ENCODE measurements at places on chromosomes 1 and 21. TPM values are rescaled to one million over a fixed set of nuclear protein-coding genes. Genes with fewer than 3 reads are reported as not detected.

TMEM200B gene
- 6.9 TPM for total RNA-seq

LCE1C gene
- total RNA-seq: not detected

RAB13 gene
- 30.5 TPM for total RNA-seq

EXTL1 gene
- 0.07 TPM for total RNA-seq

FCER1A gene
- not detected for total RNA-seq

PGLYRP3 gene
- total RNA-seq: not detected

AGBL4 gene
- total RNA-seq: not detected

DTL gene
- 31.5 TPM for total RNA-seq

SPATA46 gene
- not detected for total RNA-seq

AADACL3 gene
- total RNA-seq: not detected

ETS2 gene
- total RNA-seq: 11.1 TPM

ERMAP gene
- 8.4 TPM for total RNA-seq

HLX gene
- total RNA-seq: 0.63 TPM

DNA sequence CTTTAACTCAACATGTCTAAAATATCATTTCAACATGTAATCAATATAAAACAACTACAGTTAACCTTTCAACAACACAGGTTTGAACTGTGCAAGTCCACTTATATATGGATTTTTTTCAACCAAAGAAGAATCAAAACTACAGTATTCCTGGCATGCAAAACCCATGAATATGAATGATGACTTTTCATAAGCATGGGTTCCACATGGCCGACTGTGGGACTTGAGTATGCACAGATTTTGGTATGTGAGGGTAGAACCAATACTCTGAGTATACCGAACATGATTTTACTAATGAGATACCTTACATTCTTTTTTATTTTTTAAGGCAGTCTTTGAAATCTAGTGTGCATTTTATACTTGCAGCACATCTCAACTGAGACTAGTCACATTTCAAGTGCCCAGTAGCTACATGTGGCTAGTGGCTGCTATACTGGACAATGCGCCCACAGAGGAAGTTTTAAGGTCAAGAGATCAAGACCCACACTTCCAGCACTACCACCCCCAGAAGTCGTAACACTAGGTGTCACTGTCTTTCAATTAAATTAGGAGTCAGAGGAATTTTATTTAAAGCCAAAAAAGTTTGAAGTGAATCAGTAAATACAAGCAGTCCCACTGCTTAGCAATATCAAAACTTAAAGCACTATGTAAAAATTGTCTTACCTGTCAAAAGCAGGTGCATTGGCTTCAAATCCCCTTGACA is 40.0 kb downstream of the SYNJ1 start:
- DNase-seq: no peak

- DNase-seq: no peak
These were observed 31.7 kb downstream of the PROX1 start for GRCh38 chr1:214019499-214019898.

DNA sequence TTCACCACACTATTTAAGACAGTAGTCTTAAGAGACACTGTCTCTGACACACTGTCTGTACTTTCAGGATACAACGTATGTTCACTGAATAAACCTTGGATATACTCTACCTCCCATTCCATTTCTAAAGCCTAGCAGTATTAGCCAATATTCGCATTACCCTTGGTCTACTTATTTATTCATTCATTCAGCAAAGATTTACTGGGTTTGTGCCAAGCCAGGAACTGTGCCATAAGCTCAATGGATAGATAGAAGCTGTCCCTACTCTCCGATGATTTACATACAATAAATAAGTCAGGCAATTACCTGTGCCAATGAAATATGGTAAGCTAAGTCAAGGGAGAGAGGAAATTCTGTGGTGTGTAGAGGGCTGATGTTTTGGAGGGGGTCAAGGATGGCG is 195.2 kb upstream of the RAB4A start:
- no peak for DNase-seq

- no peak for DNase-seq
These were observed 53.3 kb upstream of the FGGY start for GRCh38 chr1:59243550-59243949.

- no peak for DNase-seq
These were observed 71.3 kb downstream of the RIPK4 start for GRCh38 chr21:41695513-41695912.

DNA sequence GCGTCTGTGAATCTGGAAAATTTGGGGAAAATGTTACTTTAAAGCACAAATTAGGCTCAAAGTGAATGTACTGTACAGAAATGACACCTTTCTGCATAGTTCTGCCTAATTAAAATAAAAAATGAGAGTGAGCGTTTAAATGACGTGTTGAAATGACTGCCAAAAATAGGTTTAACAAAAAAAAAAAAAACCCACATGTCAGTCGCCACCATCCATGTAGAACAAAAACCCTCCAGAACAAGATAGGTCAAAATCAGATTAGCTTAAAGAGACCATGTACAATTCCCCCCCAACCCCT is 745 bp downstream of the PARP1 start:
- DNase-seq: no peak

DNA sequence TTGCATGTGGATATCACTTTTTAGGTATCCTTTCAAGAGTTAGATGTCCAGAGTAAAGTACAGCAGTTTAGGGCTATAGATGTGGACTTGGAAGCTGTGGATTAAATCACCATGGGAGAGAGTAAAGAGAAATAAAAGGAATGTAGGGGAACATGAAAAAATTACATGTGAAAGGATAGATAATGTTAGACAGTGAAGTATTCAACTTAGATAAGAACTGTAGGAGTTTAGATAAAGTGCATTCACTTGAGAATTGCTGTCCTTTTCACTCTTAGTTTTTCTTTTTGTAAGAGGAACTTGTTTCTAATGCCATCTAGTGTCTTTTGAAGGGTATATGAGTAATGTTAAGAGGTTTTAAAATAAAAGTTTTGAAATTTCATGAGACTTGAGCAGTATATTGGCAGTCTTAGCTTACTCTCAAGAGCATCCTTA is 40.1 kb downstream of the MAST2 start:
- DNase-seq: no peak

DNA sequence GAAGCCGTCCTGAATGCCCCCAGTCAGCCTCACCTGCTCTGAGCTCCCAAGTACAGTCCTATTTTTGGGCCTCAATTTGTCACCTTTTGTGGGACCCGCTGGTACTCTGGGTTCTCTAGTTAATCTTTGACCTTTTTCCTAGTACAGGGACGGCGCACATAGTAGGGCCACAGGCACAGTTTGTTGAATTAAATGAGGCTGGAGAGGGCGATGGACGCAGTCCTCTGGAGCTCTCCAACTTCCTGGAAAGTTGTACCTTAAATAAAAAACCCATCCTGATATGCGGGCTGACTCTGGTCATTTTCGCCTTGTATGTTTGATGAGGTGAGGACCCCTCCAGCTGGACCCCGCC is 4.8 kb downstream of the FAM110D start:
- DNase-seq: no peak

GRCh38 chr1:109671067-109671466 is 3.2 kb downstream of the GSTM2 start:
- DNase-seq: no peak

GRCh38 chr1:65694126-65694525 is 98.6 kb upstream of the PDE4B start:
- no peak for DNase-seq

DNA sequence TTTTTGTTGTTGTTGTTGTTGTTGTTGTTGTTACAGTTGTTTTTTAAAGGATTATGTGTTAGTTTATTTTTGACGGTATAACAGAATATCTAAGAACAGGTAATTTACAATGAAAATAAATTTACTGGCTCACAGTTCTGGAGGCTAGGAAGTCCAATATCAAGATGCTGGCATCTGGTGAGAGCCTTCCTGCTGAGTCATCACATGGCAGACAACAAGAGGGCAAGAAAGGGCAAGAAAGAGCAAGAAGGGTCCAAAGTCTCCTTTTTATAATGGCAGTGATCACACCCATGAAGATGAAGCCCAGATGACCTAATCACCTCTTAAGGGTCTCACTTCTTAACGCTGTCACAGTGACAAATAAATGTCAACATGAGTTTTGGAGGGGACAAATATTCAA is 142.1 kb downstream of the NEGR1 start:
- no peak for DNase-seq

GRCh38 chr1:115186711-115187265 is 97.5 kb upstream of the TSPAN2 start:
- no peak for DNase-seq

GRCh38 chr1:65844296-65844695 is 51.6 kb downstream of the PDE4B start:
- DNase-seq: no peak

DNA sequence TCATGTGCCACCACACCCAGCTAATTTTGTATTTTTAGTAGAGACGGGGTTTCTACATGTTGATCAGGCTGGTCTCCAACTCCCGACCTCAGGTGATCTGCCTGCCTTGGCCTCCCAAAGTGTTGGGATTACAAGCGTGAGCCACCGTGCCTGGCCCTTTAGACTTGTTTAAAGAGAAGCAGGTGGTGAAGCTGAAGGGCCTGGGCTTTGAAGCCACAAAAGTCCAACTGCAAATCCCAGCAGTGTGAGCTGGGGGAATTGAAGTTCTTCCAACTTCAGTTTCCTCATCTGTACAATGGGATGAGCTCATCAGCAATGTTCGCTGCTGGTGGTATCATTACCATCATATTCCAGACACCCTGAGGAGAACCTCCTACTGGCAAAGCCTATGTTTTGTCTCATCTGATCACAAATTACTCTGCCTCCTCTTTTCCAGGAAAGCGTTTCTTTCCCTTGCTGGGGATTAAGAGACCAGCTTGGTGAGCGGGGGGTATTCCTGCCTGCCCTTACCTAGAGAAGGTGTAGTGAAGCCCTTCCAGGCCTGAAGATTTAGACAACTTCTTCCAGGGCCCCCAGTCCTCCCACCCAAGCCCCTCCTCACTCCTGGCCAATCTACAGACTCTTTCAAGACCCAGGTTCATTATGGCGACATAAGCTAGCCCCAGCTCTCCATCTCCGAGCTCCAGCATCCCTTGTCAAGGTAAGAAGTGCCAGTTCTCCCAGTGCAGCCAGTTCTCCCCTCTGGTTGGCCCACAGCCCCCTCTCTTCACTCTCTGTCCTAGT is 2.4 kb upstream of the SHISA4 start:
- DNase-seq: no peak

DNA sequence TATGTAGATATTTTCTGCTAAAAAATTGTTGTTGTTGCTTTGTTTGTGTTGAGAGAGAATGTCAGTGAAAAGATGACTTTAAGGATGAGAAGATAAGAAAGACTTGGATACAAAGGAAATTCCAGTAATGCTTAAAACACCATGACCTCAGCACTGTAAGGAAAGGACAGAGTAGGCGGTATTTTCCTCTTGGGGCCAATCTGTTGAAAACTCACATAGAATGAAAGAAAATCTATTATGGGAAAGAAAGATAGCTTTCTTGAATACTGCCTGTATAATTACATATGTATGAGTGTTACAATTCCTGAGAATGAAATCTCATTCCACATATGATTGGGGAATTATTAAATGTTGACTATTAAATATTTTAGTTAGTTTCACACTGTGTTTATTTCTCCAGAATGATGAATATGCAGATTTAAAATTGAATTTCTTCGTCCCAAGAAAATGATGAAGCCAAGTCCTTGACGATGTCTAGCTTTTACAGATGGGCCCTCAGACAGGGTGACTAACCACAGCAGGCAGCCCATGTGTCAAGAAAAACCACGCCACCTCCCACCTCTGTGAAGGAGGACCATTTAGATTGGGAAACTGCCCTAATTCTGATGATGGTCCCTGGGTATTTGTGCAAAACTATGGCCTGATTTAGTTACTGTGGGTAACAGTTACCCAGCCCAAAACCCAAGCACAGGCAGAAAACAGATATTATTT is 49.7 kb upstream of the LMO4 start:
- DNase-seq: no peak

DNA sequence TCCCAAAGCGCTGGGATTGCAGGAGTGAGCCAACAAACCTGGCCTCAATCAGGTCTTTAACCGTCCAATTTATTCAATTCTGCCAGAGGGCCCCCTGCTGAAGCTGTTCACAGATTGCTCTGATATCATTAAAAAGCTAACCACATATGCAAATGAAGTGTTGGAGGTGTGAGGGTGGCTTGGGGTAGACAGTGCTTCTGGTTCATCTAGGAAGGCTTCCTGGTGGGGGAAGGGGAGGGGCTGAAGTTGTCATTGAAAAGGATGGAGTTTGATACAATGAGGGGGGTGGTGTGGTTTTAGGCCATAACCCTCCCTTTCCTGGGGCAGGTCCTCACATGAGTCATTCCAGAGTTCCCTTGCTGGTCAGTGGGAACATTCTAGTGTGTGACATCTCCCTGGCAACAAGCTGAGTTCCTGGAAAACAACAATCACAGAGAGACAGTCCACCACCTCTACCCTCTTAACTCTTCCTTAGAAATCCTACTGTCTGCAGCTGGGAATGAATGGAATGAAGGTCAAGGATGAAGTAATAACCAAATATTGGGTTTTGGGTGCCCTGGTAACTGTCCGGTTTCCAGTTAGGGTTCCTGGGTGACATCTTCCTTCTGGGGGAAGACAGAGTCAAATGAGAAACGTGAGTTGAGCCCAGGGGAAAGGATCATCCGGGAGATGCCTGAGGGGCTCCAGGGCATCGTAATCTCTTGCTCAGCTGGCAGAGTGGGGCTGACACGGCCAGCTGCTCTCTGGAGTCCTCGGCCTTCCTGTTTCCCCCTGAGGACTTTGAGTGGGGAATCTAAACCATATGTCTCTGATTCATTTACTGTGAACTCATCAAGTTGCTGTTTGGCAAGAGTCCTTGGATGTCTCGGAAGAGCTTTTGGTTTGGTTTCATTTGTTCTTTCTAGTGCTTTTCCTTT is 32.2 kb downstream of the BATF3 start:
- peak; percentile 84 for DNase-seq

- DNase-seq: no peak
These were observed 45.2 kb downstream of the TENT5C start for GRCh38 chr1:117650840-117651568.

- no peak for DNase-seq
These were observed 53.8 kb upstream of the MROH9 start for GRCh38 chr1:170881268-170882265.

DNA sequence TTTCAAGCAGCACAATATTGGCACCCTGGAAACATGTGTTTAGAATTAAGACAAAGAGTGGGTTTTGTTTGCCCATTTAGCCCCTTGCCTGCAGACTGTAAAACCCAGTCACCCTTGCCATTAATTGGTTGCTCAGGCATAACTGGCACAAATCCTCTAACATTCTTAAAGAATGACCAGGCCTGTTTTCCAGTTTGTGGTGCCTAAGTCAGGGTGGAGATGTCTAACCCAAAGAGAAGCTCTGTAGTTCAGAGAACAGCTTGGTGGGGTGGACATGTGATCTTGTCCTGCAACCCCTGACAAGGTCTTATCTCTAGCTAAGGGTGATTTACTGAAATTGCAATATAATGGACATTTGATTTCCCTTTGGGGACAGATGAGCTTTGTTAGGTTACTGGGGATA is 8.8 kb upstream of the ANGPTL7 start:
- DNase-seq: peak; percentile 84

All from epithelial cell of proximal tubule (primary cell).